ENCODE measurements at places on chromosomes 5 and 9.

GRCh38 chr5:81019748-81020147 is 59.6 kb downstream of the RASGRF2 start:
- DNase-seq: no peak

- no peak for DNase-seq
Observed at GRCh38 chr9:123435471-123435870, 79.5 kb downstream of the CRB2 start.

DNA sequence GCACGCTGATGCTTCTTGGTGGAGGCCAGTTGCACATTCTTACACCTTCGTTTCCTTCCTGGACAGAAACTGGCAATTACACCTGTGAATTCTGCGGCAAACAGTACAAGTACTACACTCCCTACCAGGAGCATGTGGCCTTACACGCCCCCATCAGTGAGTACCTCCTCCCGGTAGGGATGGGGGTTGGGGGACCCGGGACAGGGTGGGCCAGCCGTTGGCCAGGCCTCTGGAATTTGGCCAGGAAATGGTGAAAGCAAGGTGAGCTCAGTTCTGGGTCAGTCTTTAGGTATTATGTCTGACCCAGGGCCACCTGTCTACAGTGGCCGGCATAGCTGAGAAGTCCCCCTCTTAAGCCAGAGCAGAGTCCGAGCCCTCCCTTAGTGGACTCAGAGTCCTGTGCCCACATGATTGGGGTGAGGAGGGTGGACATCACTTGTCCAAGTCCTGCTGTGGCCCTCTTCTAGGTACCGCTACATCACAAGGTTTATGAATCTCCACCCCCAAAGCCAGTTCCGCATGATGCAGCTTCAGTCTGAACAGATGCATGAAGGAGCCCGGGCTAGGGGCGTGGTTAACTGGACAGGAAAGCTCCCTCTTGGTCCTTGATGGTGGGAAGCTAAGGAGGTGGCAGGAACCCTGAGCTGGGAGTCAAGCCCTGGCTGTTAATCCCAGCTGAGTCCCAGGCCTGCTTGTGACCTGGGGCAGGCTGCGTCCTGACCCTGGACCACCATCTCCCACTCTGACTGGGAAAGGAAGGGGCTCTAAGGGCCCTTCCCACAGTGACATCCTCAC is 61.3 kb downstream of the AMBP start:
- DNase-seq: no peak

DNA sequence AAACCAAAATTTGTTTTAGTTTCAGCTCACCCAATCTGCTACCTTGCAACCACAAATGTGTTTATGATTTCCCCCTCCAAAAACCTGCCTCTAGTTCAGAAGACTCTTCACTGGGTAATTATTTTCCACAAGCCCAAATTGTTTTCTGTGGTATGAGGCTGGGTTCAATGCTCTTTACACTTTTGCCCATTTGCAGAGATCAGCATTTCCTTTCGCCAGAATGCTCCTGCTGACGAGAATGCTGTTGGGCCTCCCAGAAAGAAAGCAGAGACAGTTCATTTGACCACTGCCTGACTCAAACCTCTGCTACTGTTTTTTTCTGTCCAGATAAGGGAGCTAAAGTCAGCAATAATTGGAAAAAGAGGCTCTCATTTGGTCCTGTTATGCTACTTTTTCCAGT is 427.3 kb downstream of the PDE4D start:
- no peak for DNase-seq

DNA sequence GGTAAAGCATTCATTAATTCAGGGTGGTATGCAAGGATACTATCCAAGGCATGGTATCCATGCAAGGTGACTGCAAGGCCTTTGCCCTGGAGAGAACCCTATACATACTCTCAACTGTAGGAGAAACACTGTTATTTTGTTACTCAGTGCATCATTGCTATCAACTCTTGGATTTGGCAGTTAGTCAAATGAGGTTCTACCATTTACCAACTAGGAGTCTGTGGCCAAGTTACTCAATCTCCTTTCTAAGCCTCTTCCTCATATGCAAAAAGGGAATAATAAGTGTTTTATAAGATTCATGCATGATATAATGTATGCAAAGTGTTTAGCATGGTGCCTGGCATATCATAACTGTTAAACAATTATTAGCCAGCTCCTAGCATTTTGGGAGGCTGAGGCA is 4.0 kb downstream of the PCDHGC3 start:
- no peak for DNase-seq

Measured in activated T-cell treated with anti-CD3 and anti-CD28 coated beads, Interleukin-2, amount 50 U/mL, for 1 hour (primary cell).